RKO (cell line): ENCODE measurements at places on chromosomes 1 and 21.

GRCh38 chr1:117146575-117147340, 25.2 kb upstream of the TRIM45 start:
- DNase-seq = peak; percentile 40

DNA sequence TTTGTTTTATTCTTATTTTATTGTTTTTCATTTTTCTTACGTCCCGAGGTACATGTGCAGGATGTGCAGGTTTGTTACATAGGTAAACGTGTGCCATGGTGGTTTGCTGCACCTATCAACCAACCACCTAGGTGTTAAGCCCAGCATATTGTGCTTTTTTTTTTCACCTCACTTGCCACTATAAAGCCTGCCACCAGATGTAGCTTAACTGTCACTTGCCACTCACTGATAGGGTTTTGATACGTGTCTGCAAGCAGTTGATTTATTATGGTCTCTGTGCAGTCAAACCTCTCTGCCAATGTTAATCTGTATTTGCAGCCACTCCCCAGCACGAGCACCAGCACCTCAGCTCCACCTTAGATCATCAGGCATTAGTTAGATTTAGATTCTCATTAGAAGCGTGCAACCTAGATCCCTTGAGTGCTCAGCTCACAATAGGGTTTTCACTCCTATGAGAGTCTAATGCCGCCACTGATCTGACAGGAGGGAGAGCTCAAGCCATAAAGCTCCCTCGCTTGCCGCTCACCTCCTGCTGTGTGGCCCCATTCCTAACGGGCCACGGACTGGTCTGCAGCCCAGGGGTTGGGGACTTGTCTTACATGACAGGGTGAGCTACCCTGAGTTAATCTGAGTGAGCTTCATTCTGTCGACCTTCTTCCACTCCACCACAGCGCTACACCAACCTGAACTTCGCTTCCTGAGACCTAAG, 17.9 kb upstream of the ABCG1 start:
- no peak for DNase-seq

- no peak for DNase-seq
These were observed 17.6 kb downstream of the PBX1 start for GRCh38 chr1:164576291-164577271.

DNA sequence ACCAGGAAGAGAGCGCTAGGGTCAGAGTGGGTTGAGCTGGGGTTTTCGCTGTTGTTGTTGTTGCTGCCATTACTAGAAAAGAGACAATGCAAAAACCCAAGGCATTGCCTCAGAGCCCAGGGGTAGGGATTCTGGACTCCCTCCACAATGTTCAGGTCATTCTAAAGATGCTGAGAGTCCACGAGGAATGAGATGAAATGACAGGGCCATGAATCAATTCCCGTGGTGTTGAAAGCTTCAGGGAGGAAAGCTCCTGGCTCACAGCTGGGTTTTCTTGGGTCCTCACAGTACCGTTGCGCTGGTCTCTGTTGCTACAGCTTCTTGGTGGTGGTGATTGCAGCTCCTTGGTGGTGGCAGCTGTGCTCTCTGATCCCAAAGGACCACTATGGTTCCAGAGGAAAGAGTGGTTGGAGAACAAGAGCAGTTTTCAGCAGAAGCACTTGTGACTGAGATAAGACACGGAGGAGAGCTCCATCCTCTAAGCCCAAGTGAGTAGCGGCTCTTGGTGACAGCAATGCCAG, 58.2 kb downstream of the ETS2 start:
- DNase-seq = no peak

DNA sequence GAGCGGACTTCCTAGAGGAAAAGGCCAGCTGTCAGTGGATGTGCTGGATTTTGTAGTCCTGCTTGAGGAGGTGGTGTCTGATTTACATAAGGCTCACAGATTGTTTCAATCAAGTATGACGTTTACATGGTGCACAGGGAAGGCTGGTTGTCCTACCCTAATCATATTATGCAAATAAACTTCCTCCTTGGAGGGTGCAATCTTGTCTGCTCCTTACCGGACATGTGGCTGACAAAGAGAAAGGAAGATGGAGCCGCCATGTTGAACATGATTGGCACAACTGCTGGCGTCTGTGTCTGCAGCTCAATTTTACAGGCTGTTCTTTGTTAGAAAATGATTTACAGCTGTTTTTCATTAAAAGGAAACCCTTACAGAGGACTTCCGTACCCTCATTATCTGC, 1656.1 kb downstream of the KCNT2 start:
- DNase-seq = no peak

DNA sequence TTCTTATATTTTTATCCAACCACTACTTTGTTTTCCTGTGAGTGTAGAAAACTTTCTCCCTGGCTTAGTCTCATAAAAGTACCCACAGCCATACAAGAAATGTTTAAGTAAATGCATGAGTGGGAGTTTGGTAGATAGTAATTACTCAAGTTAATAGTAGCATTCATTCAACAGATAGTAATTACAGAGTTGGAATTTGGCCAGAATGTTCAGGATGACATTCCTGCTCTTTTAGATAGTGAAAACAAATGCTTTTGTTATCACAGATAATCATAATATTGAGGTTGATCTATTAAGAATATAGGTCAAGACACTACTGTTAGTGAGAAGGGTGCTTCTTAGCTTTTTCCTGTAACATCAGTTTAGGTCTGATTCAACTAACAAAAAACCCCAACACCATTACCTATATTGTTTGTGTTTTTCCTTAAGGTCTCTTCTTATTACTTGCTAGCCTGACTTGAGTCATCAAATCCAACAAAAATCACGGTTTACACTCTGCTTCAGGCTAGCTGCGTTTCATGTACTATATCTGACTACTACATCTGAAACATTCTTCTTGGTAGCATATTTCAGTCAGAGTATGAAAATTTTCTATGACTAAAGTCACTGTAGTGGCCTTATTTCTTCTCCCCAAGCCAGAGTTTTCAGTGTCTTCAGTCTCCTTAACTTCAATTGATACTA, 163.7 kb downstream of the HS2ST1 start:
- DNase-seq = no peak

DNA sequence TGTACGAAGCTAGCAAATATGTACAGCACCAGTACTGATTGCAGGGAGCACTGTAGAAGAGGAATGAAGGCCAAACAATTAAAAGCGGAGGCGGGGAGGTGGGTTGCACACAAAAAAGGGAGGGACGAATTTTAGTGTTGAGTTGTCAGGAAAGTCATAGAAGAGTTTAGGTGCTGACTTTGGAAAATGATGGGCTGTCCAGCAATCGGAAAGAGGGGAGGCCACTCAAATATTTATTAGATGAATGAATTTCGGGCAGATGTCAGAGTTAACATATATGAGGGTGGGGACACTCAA, 537 bp upstream of the ANKRD13C start:
- no peak for DNase-seq

DNA sequence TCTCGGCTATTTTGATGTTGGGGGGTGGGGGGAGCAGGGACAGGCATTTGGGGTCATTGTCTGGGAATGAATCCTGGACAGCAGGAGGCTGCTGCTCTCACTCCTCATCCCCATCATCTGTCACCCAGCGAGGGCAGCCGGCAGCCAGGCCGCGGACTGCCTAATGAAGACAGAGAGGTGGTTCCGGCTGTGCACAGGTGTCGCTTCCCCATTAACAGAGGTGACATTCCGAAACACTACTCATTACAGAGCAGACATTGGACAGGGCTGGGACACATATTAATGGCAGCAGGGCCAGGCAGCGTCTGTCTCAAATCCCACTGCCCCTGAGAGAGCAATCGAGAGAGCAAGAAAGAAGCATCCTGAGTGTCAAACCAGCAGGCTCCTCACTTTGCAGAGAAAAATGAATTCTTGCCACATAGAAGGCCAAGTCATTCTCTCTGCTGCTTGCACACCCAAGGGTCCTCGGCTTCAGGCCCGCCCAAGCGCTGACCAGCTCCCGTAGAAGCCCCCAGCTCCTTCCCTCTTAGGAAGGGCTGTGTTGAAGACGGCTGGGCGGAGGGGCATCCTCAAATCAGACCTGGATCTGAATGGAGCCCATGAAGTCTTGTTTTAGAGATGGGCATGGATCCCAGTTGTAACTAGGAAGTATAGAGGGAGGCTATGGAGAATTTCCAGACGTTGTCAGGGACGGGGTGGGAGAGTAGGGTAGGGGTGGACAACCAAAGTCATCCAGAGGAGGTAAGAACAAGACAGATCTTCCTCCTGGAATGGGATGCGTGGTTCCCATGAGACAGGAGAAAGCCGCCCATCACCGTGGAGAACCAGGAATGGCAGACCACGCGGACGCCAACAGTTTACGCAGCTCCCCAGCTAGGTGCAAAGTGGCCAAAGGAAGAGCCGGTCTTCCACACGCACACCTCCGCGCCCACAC, 8.2 kb upstream of the LEMD1 start:
- no peak for DNase-seq

DNA sequence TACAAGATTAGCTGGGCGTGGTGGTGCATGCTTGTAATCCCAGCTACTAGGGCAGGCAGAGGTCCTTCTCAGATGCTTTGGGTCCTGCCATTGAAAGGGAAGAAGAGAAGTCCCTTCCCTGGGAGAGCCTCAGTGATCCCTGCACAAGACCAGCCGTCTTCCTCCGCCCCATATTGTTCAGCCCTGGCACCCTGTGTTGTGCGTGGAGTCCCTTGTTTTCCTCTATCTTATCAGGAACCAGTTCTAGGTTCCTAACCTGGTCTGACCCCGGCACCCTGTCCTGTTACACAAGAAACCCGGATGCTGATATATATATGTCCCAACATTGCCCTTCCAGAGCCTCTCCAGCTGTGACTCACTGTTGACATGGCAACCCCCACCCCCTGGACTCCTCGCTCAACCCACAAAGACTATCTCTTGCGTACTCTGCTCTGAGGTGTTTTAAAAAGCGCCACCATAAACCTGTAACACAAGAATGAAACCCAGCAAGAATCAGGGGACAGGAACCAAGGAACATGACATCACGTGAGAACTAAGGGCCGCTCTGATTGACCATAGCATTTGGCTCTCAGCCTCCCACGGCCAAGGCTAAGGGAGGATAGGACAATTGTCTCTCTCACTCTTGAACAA, 4.8 kb downstream of the MX2 start:
- DNase-seq = no peak

GRCh38 chr1:226185141-226186036, 1.2 kb downstream of the ACBD3 start:
- DNase-seq = peak; percentile 58

DNA sequence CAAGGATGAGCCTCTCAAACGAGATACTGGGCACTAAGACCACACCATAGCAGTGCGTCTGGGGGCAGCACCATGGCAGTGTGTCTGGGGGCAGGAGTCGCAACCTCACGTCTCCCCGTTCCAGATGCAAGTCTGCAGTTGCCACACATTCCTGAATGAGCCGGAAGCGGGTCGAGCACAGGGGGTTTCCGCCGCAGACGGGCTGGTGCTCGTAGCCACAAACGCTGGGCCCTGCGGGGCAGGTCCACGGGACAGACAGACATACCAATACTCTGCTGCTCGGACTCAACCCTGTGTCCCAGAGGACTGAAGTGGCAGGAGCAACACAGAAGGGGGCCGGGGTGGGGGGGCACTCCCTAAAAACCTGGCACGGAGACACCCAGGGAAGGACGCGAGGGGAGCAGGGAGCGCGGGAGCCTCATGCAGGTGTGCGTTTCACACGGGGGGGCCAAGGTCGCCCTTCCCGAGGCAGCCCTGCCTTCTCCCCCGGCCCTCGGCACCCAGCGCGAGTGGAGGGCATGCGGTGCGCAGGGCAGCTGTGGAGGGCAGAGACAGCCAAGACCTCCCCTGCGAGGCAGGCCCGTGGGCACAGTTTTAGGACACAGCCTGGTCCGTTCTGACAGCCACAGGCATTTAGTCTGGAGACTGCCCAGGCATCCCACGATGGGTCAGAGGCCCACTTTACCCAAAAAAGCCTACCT, 24.5 kb downstream of the PTTG1IP start:
- no peak for DNase-seq

- DNase-seq = no peak
These were observed 246 bp downstream of the ATP2B4 start for GRCh38 chr1:203626910-203627246.

DNA sequence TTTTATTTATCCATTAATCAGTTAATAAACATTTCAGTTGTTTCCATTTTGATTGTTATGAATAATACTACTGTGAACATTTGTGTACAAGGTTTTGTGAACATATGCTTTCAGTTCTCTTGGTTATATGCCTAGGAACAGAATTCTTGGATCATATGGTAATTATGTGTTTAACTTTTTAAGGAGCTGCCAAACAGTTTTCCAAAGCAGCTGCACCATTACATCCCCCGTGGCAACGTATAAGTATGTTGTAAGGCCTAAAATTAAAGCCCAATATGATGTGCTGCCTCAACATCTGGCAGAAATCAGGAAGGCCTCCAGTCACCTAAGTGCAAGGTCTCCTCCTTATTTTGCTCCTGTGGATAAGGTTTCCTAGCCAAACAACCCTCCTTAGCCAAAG, 235.6 kb upstream of the CACYBP start:
- DNase-seq = no peak

DNA sequence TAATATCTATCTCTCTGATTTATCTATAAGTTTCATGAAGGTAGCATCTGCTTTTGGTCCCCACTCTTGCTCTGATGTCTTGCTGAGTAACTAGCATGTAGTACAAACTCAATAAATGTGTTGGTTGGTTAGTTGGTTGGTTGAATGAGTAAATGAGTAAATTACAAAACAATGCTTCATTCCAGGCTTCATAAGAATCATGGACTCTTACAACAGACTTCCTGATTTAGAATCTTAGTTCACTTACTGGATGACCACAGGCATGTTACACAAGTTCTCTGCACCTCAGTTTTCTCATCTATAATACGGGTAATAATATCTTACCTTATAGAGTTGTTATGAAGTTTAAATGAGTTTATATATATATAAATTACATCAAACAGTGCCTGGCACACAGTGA, 98.6 kb downstream of the ZNF281 start:
- DNase-seq = no peak

- DNase-seq = no peak
These were observed 13.4 kb downstream of the OR10R2 start for GRCh38 chr1:158485455-158485854.

GRCh38 chr1:171841931-171842761, 848 bp downstream of the DNM3 start:
- no peak for DNase-seq

DNA sequence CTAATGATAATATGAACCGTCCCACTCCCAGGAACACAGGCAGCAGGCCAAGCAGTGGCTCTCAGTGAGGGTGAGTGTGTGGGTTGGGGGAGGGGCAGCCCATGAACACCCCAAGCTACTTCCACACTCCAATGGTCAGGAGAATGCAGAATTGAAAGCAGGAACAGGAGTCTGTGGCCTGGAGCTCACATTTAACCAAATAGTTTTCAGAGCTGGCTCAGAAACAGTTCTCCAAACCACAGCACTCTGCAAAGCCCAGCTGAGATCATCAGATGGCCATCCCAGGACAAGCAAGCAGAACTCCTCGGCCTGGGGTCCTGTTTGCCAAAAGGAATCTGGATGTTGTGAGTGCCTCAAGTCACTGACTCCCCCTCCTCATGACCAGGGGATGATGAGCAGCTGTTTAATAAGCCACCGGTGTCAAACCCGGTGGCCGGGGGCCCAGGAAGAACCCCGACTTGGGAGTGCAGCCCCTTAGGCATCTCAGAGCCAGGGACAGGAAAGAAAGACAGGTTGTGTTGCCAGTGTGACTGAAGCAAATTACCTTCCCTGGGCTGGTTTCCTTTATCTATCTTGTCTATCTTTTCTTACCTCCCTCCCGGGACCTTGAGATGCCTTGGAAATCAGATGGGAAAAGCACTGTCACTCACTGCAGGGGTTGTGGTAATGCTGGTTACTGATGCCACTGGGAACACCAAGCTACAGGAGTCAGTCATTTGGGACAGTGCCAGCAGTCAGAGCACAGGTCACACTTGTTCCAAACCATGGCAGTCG, 20.4 kb downstream of the DEGS1 start:
- DNase-seq = peak; percentile 20

GRCh38 chr1:56877973-56878372, 23.4 kb downstream of the C8A start:
- DNase-seq = no peak
